ENCODE measurements at places on chromosomes 13 and 19. TPM values are rescaled to one million over a fixed set of nuclear protein-coding genes. Genes with fewer than 3 reads are reported as not detected.

The ODAD3 gene
- 0.95 TPM for polyA plus RNA-seq

The ANGPTL4 gene
- polyA plus RNA-seq = 39.9 TPM

The C1QTNF9 gene
- 0.10 TPM for polyA plus RNA-seq

The GPR4 gene
- polyA plus RNA-seq = 1.6 TPM

The CLC gene
- not detected for polyA plus RNA-seq

The TTYH1 gene
- polyA plus RNA-seq = 0.05 TPM

The SHD gene
- not detected for polyA plus RNA-seq

The WDR87 gene
- polyA plus RNA-seq = not detected

The IPO5 gene
- polyA plus RNA-seq = 97.1 TPM

The FFAR1 gene
- not detected for polyA plus RNA-seq

Data from GM23248 (cell line).